Left lobe of liver (tissue), 2 donors: ENCODE measurements at places on chromosomes 2 and 18. TPM values are rescaled to one million over a fixed set of nuclear protein-coding genes. Genes with fewer than 3 reads are reported as not detected.

The PXDN gene
- 9.4 TPM for total RNA-seq

DNA sequence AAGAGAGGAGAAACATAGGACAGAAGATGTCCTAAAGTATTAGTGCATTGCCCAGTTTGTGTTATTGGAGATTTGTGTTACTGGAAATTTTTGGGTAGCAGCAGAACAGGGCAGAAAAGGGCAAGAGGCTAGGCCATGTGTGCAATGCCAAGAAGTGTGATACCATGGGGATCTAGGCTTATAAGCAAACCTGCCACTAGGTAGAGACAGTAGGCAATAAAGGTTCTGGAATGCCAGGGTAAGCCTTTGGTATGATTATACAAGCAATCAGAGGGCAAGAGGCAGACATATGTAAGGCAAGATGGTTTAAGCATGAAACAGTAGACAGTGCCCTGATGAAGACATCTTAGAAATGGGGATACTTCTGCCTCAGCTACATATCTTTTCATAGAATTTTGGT is 12.3 kb upstream of the CERS6 start:
- no peak for DNase-seq

DNA sequence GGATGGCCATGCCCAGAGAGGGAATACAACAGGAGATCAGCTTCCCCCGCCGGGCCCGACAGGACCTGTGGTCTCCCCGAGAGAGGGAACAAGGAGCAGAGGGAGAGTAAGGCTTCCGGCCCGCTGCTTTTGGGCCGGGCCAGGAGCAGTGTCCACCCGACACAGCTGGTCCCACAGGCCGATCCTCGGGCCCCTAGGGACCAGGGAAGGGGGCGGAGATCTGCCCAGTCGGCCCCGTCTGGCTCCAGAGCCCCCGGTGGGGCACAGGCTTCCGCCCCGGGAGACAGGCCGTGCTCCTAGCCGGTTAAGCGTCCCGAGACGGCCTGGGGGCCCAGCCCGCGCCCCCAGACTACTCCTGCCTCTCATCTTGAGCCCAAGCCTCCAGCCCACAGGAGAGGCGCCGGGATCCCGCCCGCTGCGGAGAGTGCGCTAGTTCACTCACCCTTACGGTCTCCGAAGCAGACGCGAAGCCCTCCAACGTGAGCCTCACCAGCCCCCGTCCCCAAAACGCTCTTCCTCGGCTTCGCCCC is at the start of gene MCFD2:
TSS of gene MCFD2 (minus strand) at position 526 of the 530 bp plus-strand sequence. CDS start 6,635 bp downstream, outside the sequence.
- peak; percentile 57 for DNase-seq

DNA sequence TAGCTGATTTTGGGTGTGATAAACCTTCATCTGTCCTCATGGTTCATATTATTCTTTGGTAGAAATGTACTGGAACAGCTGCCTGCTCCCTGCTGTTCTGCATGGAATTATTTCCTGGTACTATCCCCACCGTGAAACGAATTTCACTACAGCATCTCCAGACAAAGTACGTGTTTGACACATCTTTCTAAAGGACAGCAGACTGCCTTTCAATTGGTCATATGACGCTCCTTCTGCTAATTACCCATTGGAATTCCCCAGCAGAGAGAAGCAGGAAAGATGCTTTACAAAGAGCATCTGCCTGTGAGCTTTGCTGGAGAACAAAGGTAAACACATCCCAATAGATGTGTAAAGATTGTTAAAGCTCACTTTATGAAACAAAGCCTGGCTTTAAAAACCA is 4.4 kb upstream of the RFX8 start:
- DNase-seq = no peak

DNA sequence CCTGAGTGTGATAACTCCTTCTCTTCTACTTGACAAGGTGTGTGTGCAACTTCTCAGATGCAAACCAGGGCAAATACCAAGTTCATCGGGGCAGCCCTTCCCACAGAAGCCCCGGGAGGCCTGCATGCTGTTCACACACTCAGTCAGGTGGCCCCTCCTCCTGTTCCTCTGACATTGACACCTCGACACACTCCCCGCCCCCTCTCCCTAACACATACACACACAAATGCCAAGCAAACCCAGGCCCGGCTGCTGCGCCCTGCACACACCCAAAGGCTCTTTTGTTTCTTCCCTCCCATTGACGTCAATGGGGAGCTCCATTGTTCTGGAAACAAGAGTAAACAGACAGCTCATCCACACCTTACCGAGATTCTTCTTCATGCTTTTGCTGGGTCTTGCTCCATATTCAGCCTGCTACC is 1.7 kb upstream of the PER2 start:
- DNase-seq = no peak

- peak; percentile 72 for DNase-seq
Observed at GRCh38 chr18:33577685-33578517, at the start of gene ASXL3. Gene ASXL3 (plus strand): TSS chr18:33578219. CDS start chr18:33578632, 413 bp downstream.

DNA sequence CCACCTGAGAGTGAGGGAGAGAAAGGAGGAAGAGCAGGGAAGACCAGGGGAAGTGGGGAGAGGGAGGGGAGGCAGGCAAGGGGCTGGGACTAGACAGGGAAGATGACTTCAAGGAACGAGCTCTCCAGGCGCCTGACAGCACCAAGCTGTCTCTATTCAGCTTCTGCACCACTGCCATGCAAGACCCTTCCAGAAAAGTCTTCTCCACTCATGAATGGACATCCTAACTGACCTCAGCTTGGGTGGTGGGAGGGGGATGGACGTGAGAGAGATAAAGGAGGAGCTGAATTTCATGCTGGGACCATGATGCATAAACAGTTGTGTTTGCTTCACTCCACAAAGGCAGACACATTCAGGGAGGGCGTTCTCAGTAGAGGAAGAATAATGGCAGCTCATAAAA is 206.4 kb upstream of the ARL4C start:
- no peak for DNase-seq

- no peak for DNase-seq
Observed at GRCh38 chr2:226792155-226792881, 7.3 kb downstream of the IRS1 start.

DNA sequence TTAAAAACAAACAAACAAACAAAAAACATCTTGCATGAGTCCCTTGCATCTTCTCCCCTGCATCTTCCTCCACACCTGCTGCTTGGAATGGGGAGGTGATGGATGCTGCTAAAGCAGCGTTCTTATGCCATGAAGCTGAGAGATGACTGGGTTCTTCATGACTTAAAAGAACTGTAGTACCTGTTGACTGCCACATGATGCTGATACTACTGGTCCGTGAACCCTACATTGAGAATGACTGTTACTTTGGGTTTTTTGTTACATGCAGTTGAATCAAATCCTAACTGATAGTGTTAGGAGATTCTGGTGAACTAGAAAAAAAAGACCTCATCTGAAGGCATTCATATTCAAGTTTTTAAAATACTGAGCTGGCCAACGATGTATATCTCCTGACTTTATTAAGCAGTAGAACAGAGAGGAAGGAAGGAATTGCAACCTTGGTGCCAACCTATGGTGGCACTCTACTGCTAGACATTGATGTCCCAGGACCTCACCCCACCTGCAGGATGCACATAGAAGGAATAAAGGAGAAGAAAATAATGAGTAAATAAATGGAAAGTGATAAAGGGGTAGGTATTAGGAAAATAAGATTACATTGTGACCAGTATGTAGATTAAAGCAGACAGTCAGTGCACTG is 63.2 kb upstream of the SPAG16 start:
- DNase-seq = no peak

- DNase-seq = peak; percentile 28
Observed at GRCh38 chr2:231336700-231337099, 58.8 kb upstream of the B3GNT7 start.

The CDH19 gene
- 2.3 TPM for total RNA-seq
